Activated T-helper 9 cell treated with anti-CD3 and anti-CD28 coated beads, Interleukin-2, amount 50 U/mL, for 16 hours (primary cell): ENCODE measurements at places on chromosomes 16 and 17.

DNA sequence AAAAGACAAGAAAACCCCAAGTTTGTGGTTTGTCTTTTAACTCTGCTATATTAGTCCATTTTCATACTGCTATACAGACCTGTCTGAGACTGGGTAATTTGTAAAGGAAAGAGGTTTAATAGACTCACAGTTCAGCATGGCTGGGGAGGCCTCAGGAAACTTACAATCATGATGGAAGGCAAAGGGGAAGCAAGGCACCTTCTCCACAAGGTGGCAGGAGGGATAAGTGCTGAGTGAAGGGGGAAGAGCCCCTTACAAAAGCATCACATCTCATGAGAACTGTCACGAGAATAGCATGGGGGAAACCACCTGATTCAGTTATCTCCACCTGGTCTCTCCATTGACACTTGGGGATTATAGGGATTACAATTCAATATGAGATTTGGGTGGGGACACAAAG, 13.5 kb upstream of the ADAM11 start:
- DNase-seq: no peak

- DNase-seq: peak; percentile 60
Measured at GRCh38 chr17:76714822-76715495, 4.2 kb upstream of the MXRA7 start.

DNA sequence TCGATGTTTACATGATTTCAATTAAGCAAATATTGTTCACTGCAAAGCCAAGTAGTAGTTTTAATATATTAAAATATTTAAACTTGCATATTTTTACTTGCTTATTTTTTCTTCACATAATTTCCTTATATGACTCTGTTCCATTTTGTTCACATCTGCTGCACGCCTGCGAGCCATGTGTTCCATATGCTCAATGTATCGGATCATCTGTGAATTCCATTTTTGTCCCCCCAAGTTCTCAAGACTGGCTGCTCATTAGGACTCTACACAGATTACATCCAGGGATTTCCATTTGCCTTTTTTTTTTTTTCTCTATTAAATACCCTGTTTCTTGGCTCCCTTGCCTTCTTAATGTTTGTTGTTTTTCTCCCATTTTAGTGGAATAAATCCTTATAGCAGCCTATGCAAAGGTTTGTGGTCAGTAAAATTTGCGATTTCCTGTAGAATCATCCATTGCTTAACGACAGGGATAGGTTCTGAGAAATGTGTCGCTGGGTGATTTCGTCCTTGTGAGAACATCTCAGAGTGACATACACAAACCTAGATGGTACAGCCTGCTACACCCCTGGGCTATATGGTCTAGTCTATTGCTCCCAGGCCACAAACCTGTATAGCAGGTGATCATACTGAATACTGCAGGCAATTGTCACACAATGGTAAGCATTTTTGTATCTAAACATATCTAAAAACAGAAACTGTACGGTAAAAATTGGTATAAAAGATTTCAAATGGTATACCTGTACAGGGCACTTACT, 30.2 kb upstream of the TEKT3 start:
- DNase-seq: no peak

GRCh38 chr16:52613508-52613907, 66.6 kb upstream of the TOX3 start:
- no peak for DNase-seq

- no peak for DNase-seq
Measured at GRCh38 chr16:86901483-86901882, 323.1 kb downstream of the FOXL1 start.

DNA sequence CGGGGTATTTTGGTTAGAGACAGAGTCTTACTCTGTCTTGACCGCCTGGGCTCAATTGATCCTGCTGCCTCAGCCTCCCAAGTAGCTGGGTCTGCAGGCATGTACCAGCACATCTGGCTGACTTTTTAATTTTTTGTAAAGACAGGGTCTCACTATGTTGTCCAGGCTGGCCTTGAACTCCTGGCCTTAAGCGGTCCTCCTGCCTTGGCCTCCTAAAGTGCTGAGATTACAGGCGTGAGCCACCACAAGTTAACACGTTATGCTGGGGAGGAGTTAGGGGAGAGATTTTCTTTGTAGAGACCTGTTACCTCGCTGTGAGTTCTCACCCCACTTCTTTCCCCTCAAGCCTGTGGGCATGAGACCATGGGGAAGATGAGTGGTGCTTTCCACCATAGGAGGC, 1.8 kb upstream of the CES4A start:
- DNase-seq: no peak

DNA sequence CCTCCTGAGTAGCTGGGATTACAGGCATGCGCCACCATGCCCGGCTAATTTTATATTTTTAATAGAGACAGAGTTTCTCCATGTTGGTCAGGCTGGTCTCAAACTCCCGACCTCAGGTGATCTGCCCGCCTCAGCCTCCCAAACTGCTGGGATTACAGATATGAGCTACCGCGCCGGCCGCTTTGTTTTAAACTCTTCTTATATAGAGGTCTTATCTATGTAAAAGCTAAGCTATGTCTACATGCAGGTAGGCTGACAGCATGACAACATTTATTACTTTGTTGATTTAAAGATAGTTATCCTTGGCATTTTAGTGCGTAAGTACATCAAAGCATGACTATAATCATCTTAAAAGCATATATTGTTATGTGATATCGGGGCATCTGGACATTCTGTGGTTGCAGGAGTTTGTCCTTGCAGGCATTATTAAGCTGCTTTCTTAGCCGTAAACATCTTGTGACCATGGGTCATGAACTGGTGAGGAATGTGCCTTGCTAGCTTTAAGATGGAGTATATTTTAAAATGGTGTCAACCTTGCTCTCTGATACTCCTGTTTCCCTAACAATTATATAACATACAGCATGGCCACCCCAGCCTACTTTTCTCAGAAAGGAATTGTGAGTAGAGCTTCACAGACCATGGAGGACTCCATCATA, 45.8 kb upstream of the TAOK1 start:
- DNase-seq: no peak

- no peak for DNase-seq
Measured at GRCh38 chr16:50369133-50369804, 481 bp upstream of the BRD7 start.

DNA sequence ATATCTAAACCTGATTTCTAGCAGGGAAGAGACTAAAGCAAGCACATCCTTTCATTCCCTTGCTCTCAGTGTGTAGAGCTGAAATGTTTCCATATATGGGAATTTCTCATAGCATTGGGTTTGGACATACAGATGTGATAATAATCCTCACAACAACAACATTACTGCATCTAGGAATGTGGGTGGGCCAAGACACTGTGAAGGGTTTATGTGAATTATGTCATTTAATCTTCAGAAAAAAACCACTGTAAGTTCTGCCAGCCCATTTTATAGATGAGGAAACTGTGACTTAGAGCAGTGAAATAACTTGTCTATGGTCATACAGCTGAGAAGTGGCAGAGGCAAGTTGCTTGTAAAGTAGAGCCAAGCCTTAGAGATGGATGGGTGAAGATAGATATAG, 5.2 kb downstream of the OMG start:
- DNase-seq: no peak

GRCh38 chr17:13694934-13695333, 93.2 kb upstream of the HS3ST3A1 start:
- DNase-seq: no peak

GRCh38 chr17:67139784-67140665, 95.7 kb downstream of the CACNG1 start:
- no peak for DNase-seq

DNA sequence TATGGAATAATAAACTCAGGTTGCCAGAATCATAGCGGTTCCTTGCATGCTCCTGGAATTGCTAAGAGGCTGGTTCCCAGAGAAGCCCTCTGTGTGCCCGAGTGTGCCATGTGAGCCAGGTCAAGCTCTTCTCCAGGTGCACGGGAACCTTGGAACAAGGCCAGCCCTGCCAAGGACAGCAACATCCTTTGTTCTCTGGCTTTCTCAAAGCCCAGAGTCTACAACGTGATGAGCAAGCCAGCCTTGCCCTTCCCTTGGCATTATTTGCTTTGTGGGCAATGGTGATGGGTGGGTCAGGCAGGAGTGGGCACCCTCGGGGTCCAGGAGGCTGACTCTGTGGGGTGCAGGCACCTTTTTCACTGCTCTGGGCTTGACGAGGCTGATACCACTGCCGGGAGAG, 14.2 kb upstream of the SEC14L1 start:
- no peak for DNase-seq

DNA sequence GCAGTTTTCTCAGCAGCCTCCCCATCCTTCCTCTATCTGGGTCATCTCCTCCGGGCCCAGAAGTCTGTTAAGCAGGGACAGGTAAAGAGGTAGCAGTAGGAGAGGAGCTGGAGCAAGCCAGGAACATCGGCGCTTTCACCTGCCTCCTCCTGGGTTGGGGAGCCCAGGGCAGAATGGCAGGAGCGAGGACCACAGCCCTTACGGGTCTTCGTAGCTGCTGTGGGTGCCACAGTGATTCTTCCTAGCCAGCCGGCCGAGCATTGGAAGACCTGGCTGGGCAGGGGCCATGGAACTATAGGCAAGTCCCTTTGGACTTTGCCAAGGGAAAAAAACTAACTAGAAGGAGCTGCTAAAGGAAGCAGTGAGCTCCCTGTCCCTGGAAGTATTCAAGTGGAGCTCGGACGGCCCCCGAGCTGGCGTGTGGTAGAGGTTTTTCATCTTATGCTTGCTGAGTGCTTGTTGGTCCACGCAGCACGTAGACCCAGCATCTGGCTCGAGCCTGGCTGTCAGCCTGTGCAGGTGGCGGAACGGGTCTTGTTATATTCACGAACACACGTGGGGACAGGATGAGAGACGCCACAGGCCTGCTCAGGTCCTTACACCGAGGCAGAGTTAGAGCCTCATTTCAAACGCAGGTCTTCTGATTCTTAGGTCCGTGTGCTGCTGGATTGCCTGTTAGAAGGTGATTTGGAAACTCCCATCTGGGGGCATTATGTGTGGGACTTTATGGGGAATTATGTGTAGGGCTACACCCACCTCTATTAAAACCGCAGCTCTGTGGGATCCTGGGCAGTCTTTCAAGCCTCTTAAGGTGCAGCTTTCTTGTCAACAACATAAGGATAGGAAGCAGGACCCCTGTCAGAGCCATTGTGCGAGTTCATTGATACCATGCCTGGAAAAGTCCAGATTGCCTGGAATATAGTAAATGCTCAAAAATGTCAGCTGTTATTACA, 54.8 kb downstream of the OR1D5 start:
- no peak for DNase-seq

DNA sequence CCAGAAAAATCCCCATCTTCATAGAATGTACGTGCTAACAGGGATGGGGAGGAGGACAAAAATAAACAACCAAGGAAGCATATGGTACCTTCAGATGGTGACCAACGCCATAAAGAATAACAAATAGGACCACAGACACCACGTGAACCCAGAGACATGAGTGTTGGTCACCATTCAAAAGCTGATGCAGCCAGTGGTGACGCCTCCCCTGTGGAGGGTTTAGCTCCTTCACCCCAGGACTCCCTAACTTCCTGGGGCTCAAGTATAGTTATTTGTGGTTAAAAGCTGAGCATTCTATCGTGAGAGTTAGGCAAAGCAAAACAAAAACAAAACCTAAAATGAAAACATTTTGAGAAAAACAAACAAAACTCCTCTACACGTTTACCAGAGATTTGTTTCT, 184.7 kb downstream of the SOX9 start:
- no peak for DNase-seq

- no peak for DNase-seq
Measured at GRCh38 chr16:15792563-15792971, 64.3 kb downstream of the MYH11 start.

DNA sequence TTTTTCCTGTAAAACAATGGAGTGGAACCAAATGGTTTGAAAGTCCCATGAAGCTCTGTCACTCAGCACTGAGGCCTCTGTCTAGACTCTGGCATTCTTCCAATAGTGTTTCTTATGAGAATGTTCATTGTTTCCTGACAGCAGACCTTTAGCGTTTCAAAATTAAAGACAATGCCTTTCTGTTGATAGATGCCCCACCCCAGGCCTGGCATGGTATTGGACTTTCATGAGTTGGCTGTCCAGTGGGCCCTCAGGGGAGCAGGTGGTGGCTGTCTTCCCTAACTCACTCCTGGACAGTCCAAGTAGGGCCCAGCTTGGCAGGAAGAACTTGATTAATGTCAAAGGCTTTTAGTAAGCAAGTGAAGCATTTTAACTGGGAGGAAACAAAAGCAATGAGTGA, 186.5 kb upstream of the CCL2 start:
- no peak for DNase-seq

- DNase-seq: no peak
Measured at GRCh38 chr17:67095803-67096202, 51.4 kb downstream of the CACNG1 start.

DNA sequence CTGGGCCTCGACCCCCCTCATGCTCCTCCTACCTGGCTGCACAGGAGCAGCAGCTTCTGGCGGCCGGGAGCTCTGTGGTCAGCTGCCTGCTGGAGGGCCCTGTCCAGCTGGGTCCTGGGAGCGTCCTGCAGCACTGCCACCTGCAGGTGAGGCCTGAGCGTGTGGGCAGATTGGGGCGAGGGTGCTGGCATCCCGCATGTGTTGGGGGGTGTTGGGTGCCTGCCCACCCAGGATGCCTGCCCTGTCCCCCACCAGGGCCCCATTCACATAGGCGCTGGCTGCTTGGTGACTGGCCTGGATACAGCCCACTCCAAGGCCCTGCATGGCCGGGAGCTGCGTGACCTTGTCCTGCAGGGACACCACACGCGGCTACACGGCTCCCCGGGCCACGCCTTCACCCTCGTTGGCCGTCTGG, 16.5 kb downstream of the FCSK start:
- no peak for DNase-seq

DNA sequence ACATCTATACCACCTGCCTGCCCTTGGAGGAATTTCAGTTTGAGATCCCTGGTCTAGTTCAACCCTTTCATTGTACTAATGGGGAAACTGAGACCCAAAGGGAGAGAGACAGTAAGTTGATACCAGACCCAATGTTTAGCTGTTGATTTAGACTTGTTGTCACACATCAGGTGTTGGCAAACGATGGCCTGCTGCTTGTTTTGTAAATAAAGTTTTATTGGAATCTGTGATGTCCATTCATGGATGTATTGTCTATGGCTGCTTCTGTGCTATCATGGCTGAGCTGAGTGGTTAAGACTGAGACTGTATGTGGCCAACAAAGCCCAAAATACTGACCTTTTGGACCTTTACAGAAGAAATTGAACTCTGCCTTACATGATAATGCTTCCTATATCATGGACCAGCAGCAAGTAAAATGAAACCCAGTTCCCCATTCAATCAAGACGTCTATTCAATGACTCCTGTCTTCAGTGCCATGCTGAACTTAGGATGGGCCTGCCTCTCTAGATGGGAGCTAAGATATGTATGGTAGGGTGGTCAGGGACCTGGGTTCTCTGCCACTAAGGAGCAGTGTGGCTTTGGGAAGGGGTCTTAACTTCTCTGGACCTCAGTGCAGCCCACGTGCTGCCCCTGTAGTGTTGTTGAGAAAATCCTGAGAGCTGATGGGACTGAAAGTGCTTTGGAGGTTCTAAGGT, 111.0 kb downstream of the IRX5 start:
- DNase-seq: no peak

- DNase-seq: no peak
Measured at GRCh38 chr16:27816561-27816960, 247.0 kb downstream of the GSG1L start.

GRCh38 chr17:20243524-20243923, 223.8 kb downstream of the LGALS9B start:
- no peak for DNase-seq
